Left ventricle myocardium inferior (tissue), 1 donor: ENCODE measurements at places on chromosomes 4 and X. TPM values are rescaled to one million over a fixed set of nuclear protein-coding genes. Genes with fewer than 3 reads are reported as not detected.

COX7B2 gene
- total RNA-seq, result not detected

EDA2R gene
- total RNA-seq, result 1.7 TPM

PAGE2B gene
- not detected for total RNA-seq

ADAMTS3 gene
- total RNA-seq, result 0.60 TPM

- peaks cover 20% of the 10 kb centered on the region for H3K4me1 ChIP-seq
- H3K4me3 ChIP-seq, result peak overlapping the region; percentile 17
Measured at GRCh38 chr4:8867624-8868320, 3.9 kb downstream of the HMX1 start.

- no peaks in the 10 kb centered on the region for H3K36me3 ChIP-seq
- peak overlapping the region; percentile 76 for H3K4me3 ChIP-seq
- H3K27me3 ChIP-seq, result no peaks in the 10 kb centered on the region
- H3K4me1 ChIP-seq, result peaks cover 18% of the 10 kb centered on the region
Measured at GRCh38 chrX:85004255-85004654, 578 bp downstream of the APOOL start.

DNA sequence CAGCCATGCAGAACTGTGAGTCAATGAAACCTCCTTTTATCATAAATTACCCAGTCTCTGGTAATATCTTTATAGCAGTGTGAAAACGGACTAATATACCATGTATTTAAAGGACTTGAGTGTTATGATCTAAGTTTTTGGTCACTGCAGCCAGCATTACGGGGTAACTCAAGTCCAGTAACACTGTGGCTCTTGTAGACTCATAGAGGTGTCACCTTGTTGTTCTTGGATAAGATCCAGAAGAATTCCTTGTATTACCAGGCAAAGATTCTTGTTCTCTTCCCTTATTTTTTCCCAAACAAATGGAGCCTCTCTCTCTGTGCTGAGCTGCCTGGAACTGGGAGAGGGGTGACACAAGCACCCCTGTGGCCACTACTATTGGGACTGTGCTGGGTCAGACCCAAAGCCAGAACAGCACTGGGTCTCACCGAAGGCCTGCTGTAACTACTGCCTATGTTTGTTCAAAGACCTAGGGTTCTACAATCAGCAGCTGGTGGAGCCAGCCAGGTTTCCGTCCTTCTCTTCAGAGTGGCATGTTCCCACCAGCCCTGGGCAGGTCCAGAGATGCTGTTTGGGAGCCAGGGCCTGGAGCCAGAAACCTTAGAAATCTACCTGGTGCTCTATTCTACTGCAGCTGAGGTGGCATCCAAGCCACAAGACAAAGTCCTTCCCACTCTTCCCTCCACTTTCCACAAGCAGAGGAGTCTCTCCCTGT lies 43.7 kb upstream of the MED14 start:
- H3K4me3 ChIP-seq, result no peak overlapping the region
- no peaks in the 10 kb centered on the region for H3K4me1 ChIP-seq
- H3K27ac ChIP-seq, result no peak overlapping the region
- no peak for DNase-seq
- no peaks in the 10 kb centered on the region for H3K27me3 ChIP-seq
- no peaks in the 10 kb centered on the region for H3K36me3 ChIP-seq

- H3K27ac ChIP-seq, result no peak overlapping the region
- no peak overlapping the region for H3K4me3 ChIP-seq
- H3K36me3 ChIP-seq, result peaks cover 14% of the 10 kb centered on the region
- H3K27me3 ChIP-seq, result no peaks in the 10 kb centered on the region
- no peaks in the 10 kb centered on the region for H3K4me1 ChIP-seq
Measured at GRCh38 chr4:101027721-101028120, 319.6 kb downstream of the PPP3CA start.

DNA sequence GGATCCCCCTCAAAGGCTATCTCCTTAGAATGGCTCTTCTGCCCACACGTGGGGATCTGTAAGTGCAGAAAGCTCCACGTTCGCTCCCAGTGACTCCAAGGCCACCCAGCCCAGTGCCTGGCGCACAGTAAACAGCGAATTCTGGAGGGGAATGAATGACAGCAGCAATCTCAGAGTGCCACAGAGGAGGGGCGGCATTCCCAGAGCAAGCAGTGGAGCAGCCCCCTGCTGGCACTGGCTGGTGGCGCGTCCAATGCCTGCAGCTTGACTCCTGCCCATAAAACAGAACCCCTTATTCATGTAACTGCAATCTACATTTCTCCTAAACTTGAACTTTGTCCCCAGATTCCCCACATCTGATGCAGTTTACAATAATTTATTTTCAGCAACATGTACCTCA lies 6.9 kb upstream of the HELT start:
- H3K27me3 ChIP-seq, result peaks cover 87% of the 10 kb centered on the region
- no peak overlapping the region for H3K4me3 ChIP-seq
- H3K27ac ChIP-seq, result no peak overlapping the region
- DNase-seq, result no peak
- no peaks in the 10 kb centered on the region for H3K36me3 ChIP-seq

DNA sequence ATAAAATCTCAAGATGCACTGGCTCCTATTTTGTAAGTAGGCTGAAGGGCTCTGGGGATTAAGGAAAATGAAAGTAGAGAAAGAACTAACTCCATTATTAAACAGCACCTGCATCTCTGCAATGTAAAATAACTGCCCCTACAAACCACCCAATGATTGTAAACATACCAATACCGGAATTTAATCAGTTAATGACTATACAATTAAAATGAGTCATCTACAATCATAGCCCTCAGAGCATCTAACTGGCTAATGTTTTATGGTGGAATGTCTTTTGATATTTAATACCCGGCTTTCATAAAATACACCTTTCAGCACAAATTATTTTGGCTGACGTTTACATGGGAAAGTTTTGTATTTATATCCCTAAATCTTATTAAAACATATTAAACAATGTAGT lies 142.3 kb downstream of the PAPSS1 start:
- H3K4me3 ChIP-seq, result no peak overlapping the region
- no peaks in the 10 kb centered on the region for H3K4me1 ChIP-seq
- DNase-seq, result no peak
- H3K36me3 ChIP-seq, result no peaks in the 10 kb centered on the region

- H3K27me3 ChIP-seq, result no peaks in the 10 kb centered on the region
- H3K4me3 ChIP-seq, result no peak overlapping the region
- no peaks in the 10 kb centered on the region for H3K36me3 ChIP-seq
- no peak for DNase-seq
- no peak overlapping the region for H3K27ac ChIP-seq
Measured at GRCh38 chr4:13766761-13767540, 139.4 kb upstream of the BOD1L1 start.

GRCh38 chrX:1354036-1355019 lies 17.7 kb downstream of the IL3RA start:
- H3K4me1 ChIP-seq, result no peaks in the 10 kb centered on the region
- no peaks in the 10 kb centered on the region for H3K27me3 ChIP-seq
- H3K36me3 ChIP-seq, result peaks cover 32% of the 10 kb centered on the region
- H3K4me3 ChIP-seq, result no peak overlapping the region
- no peak overlapping the region for H3K27ac ChIP-seq
- DNase-seq, result no peak
